B cell (primary cell): ENCODE measurements at places on chromosomes 2 and 18. TPM values are rescaled to one million over a fixed set of nuclear protein-coding genes. Genes with fewer than 3 reads are reported as not detected.

GALNT13 gene
- not detected in 2 replicates for total RNA-seq

FNDC4 gene
- total RNA-seq: not detected in 2 replicates

CROCC2 gene
- total RNA-seq: not detected in 2 replicates

NOL4 gene
- total RNA-seq: not detected in 2 replicates

GATA6 gene
- not detected in 2 replicates for total RNA-seq

FOXD4L1 gene
- 0.32 and 0.81 TPM in 2 replicates for total RNA-seq

LYPD1 gene
- total RNA-seq: 0.22 TPM in 1 of 2 replicates, not detected in the other

DOK6 gene
- total RNA-seq: not detected in 2 replicates

MPP4 gene
- total RNA-seq: not detected in 2 replicates

FOXI3 gene
- not detected in 2 replicates for total RNA-seq

DNA sequence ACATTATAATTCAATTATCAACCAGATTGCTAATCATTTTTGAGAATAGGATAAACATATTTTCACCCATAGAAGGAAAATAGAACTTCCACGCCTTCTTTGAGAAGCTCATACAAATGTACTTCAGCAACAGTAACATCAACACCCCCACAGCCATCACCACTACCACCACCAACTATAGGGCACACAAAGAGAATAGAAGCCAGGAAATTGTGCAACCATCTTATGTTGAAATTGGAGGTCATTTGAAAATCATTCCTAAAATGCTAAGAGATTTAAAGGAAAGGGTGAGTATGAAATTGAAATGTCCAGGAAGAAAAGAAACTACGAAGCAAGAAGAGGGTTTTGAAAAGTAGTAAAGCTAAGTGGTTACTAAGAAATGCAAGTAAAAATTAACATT is 563.4 kb downstream of the ZNF804A start:
- no peak overlapping the region for H3K4me3 ChIP-seq
- no peaks in the 10 kb centered on the region for H3K36me3 ChIP-seq
- no peak for DNase-seq
- no peaks in the 10 kb centered on the region for H3K27me3 ChIP-seq
- no peak overlapping the region for H3K27ac ChIP-seq

GRCh38 chr2:45263147-45263546 is 253.9 kb upstream of the SIX2 start:
- peaks cover 4% of the 10 kb centered on the region for H3K27me3 ChIP-seq
- H3K27ac ChIP-seq: no peak overlapping the region
- H3K36me3 ChIP-seq: no peaks in the 10 kb centered on the region
- DNase-seq: no peak
- peaks cover 6% of the 10 kb centered on the region for H3K4me1 ChIP-seq

DNA sequence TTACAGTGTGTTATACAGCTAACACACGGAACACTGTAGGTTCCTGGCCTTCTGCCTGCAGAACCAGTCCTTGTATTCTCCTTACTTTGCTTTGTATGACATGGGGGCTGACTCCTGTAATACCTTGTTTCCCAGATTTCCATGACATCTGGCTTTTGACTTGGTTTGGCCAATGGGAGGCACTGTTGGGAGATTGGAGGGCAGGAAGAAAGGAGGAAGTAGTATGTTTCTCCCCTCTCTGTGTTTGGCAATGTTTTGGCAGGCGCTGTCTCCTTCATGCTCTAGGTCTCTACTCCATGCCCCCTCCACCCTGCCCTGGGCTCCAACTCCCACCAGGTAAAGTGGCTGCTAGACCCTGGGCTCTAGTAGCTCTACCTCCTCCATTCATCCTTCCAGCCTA is 331.1 kb upstream of the SLC14A2 start:
- no peak for DNase-seq
- no peak overlapping the region for H3K4me3 ChIP-seq
- peaks cover 4% of the 10 kb centered on the region for H3K27me3 ChIP-seq

DNA sequence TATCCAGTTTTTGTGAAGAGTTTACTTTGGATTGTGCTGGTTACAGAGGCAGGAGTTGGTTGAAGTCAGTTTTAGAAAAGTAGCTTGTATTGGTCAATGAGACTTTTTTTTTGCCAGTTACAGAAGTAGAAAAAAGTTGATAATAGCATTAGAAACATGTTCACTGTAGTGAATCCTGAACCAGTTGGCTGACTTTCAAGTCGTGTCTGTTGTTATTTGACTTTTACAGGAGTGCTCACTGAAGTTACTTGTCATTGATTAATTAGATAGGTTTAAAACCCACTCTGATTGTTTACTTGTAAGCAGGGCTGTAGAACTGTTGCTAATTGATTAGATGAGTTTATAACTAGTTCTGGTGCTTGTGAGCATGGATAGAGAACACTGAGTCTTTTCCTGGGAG is 312.0 kb upstream of the VWC2L start:
- H3K36me3 ChIP-seq: no peaks in the 10 kb centered on the region
- no peak overlapping the region for H3K4me3 ChIP-seq
- no peak for DNase-seq
- no peaks in the 10 kb centered on the region for H3K4me1 ChIP-seq
- H3K27ac ChIP-seq: no peak overlapping the region

- no peaks in the 10 kb centered on the region for H3K36me3 ChIP-seq
- peaks cover 2% of the 10 kb centered on the region for H3K27me3 ChIP-seq
- DNase-seq: no peak
- no peaks in the 10 kb centered on the region for H3K4me1 ChIP-seq
These were observed 133.4 kb upstream of the ITGA6 start for GRCh38 chr2:172293952-172294351.

GRCh38 chr2:143344780-143345179 is 215.6 kb downstream of the ARHGAP15 start:
- H3K27me3 ChIP-seq: no peaks in the 10 kb centered on the region
- H3K4me1 ChIP-seq: no peaks in the 10 kb centered on the region
- H3K36me3 ChIP-seq: peaks cover 5% of the 10 kb centered on the region
- no peak for DNase-seq

DNA sequence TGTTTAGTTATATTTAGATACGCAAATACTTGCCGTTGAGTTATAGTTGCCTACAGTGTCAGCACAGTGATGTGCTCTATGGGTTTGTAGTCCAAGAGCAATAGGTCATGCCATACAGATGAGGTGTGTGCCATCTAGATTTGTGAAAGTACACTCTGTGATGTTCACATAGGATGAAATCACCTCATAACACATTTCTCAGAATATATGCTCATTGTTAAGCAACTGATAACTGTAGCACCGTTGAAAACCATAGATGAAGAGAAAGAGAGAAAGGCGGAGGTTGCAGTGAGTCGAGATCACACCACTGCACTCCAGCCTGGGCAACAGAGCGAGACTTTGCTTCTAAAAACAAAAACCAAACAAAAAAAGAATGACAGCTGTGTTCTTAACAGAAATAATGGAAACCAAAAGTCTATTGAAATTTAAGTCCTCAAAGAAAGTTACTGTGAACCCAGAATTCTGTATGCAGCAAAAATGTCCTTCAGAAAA is 9.5 kb downstream of the DGKD start:
- no peak for DNase-seq
- H3K27me3 ChIP-seq: no peaks in the 10 kb centered on the region
- H3K36me3 ChIP-seq: peaks cover 14% of the 10 kb centered on the region
- H3K4me3 ChIP-seq: no peak overlapping the region
- H3K27ac ChIP-seq: peak overlapping the region; percentile 28

DNA sequence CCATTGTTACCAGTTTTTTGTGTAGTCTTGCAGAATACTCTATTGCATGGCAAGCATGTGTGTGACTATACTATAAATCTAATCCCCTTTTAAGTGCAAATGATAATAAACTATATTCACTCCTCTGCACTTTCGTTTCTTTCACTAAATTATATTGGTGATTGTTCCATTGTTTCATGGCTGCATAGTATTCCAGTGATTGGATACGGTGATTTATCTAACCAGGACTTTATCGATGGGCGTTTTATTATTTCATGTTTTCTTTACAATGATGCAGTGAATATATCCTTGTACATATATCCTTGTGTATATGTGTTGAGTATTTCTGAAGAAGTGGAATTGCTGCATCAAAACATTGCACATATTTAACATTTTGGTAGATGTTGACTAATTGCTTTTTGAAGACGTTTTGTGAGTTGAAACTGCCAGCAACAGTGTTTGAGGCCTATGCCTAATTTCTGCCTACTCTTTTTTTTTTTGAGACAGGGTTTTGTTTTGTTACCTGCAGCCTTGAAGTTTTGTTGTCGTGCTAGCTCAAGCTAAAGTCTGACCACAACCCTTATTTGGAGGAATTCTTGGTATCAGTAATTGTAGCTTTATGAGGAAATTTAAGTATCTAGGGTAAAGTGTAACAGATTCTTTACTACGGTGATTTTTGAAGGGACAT is 2.7 kb downstream of the MIB1 start:
- no peak overlapping the region for H3K27ac ChIP-seq

- H3K27ac ChIP-seq: no peak overlapping the region
- H3K4me3 ChIP-seq: no peak overlapping the region
- no peaks in the 10 kb centered on the region for H3K27me3 ChIP-seq
- no peak for DNase-seq
- no peaks in the 10 kb centered on the region for H3K36me3 ChIP-seq
- no peaks in the 10 kb centered on the region for H3K4me1 ChIP-seq
These were observed 102.4 kb downstream of the AOX1 start for GRCh38 chr2:200687922-200688920.

DNA sequence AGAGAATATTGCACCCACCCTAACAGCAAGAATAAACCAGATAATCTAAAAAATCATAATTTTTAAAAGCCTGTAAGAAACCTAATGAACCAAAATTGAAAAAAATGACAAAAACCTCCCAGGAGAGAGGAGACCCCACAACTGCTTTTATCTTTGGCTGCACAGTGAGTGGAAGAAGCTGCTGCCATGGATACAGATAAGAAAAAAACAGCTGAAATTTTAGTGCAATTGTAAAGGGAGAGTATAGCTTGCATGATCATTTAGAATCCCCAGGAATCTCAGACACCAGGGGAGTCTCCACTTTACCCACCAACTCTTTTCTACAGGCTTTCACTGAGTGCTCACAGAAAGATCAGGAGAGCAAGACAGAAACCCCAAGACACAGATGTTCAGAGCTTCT is 338.1 kb upstream of the NCKAP5 start:
- no peaks in the 10 kb centered on the region for H3K4me1 ChIP-seq
- H3K27ac ChIP-seq: no peak overlapping the region
- DNase-seq: no peak
- no peaks in the 10 kb centered on the region for H3K27me3 ChIP-seq
- H3K36me3 ChIP-seq: no peaks in the 10 kb centered on the region
- no peak overlapping the region for H3K4me3 ChIP-seq

- no peak overlapping the region for H3K27ac ChIP-seq
- peaks cover 10% of the 10 kb centered on the region for H3K36me3 ChIP-seq
- H3K27me3 ChIP-seq: no peaks in the 10 kb centered on the region
- peak; percentile 61 for DNase-seq
- H3K4me3 ChIP-seq: no peak overlapping the region
These were observed 53.3 kb downstream of the ZNF236 start for GRCh38 chr18:76875390-76876325.

DNA sequence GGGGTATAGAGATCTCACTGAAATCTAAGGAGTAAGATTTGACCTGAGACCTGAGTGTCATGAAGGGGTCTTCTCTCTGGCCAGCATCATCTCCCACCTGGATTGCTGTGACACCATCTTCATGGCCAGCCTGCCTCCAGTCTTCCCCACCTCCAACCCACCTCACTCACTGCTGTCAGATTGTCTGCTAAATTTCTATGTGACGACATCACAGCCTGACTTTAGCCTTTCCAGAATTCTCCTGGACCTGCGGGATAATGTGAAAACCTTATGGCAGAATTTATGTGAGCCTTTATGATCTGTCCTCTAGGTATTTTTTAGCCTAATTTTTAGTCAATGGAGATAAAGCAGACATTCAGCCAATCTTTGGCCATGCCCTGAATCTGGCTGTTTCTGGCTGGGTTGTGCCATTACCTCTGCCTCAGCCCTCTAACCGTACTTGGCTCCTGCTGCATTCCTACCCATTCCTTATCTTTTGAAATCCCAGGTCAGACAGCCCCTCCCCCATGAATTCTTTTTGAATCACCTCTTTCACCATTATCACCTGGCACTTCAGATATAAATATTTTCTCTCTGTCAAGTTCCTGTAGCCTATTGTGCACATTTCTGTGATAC is 66.4 kb upstream of the MMADHC start:
- no peaks in the 10 kb centered on the region for H3K27me3 ChIP-seq
- no peaks in the 10 kb centered on the region for H3K36me3 ChIP-seq
- H3K4me3 ChIP-seq: no peak overlapping the region
- H3K4me1 ChIP-seq: no peaks in the 10 kb centered on the region
- DNase-seq: no peak

DNA sequence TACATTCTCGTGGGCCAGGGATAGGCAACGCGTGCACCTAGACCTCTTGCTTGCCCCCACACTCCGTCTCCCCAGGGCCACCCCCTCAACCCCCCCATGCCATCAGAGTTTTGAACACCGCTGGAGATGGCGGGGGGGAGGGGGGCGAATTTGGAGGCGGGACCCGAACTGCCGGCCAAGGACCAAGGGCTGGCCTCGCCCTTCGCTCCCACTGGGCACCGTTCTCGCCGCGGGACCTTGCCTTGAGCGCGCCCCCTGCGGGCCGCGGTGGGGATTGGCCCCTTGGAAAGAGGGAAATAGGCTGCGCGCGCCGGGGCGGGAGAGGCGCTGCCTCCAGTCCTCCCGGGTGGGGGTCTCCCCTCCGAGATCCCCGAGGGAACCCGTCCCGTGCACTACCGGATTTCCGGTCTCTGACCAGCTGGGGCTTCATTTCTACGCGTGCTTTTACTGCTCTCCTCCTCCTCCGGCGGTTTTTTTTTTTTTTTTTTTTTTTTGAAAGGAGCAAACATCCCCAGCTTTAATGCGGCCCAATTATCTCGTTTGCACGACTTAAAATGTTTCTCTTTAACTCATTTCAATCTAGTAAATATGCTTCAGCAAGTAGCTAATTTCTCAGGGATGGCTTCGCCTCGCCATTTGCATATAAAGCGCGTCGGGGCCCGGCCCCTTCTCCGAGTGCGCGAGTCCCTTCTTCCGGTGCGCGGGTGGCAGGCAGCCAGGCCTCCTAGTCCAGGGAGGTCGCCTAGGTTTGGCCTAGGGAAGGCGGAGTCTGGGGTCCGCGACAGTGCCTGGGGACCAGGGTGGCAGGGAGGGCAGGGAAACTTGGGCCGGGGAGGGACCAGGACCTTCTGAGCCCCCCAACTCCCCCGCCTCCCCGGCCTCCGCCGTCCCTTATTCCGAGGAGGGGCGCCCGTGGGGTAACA is 10.0 kb upstream of the GBX2 start:
- no peak overlapping the region for H3K27ac ChIP-seq
- no peaks in the 10 kb centered on the region for H3K36me3 ChIP-seq
- DNase-seq: no peak
- H3K4me3 ChIP-seq: no peak overlapping the region
- H3K27me3 ChIP-seq: peaks cover 53% of the 10 kb centered on the region

DNA sequence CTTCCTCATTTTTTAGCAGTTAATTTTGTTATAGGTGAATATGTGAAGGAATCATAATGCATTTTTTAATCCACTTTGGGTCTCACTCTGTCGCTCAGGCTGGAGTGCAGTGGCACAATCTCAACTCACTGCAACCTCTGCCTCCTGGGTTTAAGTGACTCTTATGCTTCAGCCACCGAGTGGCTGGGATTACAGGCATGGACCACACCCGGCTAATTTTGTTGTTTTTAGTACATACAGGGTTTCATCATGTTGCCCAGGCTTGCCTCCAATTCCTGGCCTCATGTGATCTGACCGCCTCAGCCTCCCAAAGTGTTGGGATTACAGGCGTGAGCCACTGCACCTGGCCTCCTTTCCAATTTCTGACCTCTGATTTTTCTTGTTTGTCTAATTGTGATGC is 17.7 kb downstream of the SCYGR5 start:
- H3K4me3 ChIP-seq: no peak overlapping the region
- H3K36me3 ChIP-seq: no peaks in the 10 kb centered on the region
- H3K4me1 ChIP-seq: no peaks in the 10 kb centered on the region

- H3K27me3 ChIP-seq: no peaks in the 10 kb centered on the region
- H3K4me3 ChIP-seq: no peak overlapping the region
- DNase-seq: no peak
- H3K27ac ChIP-seq: no peak overlapping the region
These were observed 199.1 kb upstream of the UBE2E3 start for GRCh38 chr2:180781276-180781675.
